ENCODE measurements at places on chromosomes 13 and 19.

- DNase-seq, result no peak
Measured at GRCh38 chr13:88622362-88622973, 951.3 kb downstream of the SLITRK5 start.

GRCh38 chr13:44433863-44434765 lies 60.5 kb downstream of the SERP2 start:
- peak; percentile 90 for DNase-seq

DNA sequence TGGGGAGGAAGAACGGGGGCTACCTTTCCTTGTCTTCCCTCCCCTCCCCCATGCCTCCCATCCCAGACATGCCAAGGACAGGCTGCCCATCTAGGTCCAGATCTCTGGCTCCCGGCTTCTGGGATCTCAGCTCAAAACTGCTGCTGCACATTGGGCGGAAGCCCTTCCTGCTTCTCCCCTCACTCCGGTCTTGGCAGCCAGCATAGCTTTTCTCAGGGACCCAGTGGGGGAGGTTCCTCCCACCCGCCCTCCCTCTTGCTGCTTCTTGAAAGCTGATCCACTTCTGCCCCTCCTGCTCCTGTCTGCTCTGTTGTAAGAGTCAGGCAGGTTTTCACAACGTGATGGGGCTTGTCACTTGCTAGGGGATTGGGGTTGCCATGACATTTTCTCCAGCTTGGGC lies 21.7 kb upstream of the RNF17 start:
- peak; percentile 74 for DNase-seq

GRCh38 chr13:37914781-37915391 lies 45.3 kb upstream of the TRPC4 start:
- DNase-seq, result no peak

DNA sequence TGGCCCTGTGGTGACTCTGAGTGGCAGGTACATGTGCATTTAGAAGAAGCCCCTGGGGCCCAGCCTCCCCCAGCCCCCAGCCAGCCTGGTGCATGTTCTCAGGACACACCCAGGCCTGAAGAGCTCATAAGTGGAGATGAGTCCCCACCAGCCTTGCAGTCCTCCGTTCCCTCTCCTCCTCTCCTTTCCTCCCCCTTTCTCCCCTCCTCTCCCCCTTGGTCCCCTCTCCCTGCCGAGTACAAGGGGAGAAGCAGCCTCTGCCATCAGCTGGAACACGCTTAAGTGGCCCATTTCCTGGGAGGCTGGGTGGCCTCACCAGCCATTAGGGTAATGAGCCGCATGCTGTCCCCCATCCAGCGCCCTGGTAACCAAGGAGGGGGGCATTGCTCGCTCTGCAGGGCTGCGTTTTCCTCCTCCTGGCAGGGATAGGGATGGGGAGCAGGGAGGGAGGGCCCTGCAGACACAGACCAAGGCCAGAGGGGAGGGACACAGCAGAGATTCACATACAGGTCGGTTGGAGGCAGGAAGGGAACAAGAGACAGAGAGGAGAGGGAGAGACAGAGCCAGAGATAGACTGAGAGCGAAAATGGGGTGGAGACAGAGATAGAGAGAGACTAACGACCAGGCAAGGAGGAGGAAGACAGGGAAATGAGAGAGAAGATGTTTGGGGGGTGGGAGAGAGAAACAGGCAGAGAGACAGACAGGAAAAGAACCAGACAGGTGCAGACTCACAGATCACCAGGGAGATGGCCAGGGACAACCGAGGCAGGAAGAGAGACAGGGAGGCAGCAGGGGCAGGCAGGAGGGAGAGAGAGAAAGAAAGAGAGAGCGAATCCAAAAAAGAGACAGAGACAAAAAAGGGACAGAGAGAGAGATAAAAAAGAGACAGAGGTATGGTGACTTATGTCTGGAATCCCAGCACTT lies 19.3 kb upstream of the DPP9 start:
- DNase-seq, result no peak

DNA sequence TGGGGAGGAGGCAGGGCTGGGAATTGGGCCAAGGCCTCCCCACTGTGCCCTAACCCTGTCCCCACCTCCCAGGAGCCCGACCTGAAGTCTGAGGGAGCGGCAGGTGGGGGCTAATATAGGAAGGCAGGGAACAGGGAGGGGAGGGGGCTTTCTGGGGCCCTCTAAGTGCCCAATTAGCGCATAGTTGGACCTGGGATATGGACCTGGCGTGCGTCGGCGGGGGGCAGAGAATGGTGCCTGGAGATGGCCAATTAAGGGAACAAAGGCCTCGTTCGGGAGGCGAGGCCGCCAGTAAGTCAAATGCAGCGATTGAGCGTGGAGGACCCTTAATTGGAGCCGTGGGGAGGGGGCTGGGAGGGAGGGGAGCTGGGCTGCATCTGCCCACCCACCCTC lies at the start of gene C19orf85:
Gene C19orf85 (minus strand): TSS at position 90 of the 393 bp plus-strand sequence. CDS start 197 bp downstream, outside the sequence.
- no peak for DNase-seq

DNA sequence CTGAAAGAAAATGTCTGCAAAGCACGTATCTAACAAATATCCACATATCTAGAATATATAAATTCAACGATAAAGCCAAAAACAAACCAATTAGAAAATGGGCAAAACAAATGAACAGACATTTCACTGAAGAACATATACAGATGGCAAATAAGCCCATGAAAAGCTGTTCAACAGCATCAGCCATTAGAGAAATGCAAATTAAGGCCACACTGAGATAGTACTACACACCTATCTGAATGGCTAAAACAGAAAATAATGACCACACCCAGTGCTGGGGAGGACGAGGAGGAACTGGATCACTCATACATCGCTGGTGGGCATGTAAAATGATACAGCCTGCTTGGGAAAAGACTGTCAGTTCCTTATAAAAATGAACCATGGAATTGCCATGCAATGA lies 32.0 kb downstream of the PDCD5 start:
- peak; percentile 14 for DNase-seq

DNA sequence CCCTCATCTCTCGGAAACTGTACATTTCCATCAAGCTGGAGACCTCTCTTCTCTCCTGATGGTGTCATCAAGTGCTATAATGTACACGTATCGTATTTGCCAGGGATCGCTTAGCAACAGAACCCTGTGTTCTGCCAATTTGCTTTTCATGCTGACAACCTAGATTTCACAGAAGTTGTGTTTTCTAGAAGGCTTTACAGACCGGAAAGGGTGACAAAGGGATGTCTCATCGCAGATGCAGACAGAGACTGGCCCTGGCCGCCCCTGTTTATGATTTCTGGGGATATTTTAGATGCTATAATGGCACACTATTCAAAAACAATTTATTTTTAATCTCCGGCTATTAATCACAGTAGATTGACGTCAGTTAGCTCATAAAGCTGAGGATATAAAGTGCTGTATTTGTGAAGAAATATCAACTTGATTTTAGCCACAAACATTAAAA lies 291.4 kb downstream of the IRS2 start:
- no peak for DNase-seq

Measured in lower leg skin (tissue), 4 donors.